NB4 (cell line): ENCODE measurements at places on chromosomes 13 and 19.
A peak's percentile ranks its signal among the peaks of the same experiment; 100 is the strongest.

DNA sequence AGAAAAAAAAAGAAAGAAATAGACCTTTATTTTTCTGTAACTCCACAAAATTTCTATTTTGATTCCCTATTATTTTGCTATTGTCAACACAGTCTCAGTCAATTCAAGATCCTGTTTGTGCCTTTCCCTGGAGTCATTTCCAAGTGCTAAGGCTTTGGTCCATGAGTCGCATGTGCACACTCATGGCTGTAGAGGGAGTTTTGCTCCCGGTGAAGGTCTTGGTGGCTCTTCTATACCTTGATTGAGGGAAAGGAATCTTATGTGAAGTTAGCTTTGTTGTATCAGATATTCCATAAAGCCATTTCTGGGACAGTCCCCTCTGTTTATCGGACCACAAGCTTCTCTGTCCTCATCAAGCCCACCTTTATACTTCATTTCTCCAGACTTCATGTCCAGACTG, 58.7 kb upstream of the ALOX5AP start:
- peak; percentile 53 for DNase-seq

GRCh38 chr13:102556806-102557205, 40.0 kb upstream of the TPP2 start:
- DNase-seq: no peak

GRCh38 chr13:27018882-27019281, 152.7 kb downstream of the USP12 start:
- no peak for DNase-seq

DNA sequence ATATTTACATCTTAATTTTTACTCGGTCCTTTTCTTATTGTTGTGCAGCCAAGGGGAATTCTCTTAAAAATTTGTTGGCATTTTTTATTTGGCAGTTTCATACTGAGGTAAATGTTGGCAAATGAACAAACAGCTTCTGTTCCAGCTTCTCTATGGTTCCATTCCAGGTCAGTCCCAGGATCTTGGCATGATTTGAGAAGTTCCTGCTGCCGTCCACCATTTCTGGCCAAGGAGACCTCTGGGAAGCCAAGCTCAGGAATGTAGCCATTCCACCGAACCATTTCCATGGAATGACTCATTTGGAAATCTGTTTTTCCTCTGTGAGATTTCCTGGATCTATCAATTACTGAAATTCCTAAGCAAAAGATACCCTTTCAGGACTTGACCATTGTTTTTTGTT, 43.9 kb downstream of the SLC10A2 start:
- DNase-seq: no peak

DNA sequence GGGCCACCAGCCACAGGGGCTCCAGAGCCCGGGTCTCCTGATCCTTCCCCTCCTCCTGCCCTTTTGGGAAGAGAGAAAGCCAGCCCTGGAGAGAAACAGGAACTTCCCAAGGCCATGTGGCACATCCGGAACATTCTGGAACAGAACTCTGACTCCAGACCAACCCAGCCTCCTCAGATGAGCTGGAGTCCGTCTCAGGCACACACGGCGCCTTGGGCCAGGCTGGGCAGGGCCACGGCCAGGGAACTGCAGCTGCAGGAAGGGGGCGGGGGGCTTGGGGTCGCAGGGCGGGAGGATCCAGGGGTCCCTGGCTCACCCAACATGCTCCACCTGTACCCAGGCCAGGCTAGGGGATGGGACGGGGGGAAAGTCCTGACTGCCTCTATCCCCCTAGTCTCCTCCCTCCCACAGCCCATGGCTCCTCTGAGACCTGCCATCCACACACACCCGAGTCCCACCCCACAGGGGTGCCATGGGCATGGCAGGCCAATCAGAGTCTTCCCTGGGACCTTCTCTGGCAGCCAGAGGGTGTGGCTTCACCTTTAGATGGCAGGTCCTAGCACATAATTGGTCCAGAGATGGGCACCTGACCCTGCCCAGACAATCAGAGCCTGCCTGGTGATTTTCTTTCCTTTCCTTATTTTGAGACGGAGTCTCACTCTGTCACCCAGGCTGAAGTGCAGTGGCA, 22.9 kb downstream of the SBNO2 start:
- no peak for DNase-seq

GRCh38 chr13:40261336-40261735, 405.1 kb downstream of the FOXO1 start:
- DNase-seq: no peak

DNA sequence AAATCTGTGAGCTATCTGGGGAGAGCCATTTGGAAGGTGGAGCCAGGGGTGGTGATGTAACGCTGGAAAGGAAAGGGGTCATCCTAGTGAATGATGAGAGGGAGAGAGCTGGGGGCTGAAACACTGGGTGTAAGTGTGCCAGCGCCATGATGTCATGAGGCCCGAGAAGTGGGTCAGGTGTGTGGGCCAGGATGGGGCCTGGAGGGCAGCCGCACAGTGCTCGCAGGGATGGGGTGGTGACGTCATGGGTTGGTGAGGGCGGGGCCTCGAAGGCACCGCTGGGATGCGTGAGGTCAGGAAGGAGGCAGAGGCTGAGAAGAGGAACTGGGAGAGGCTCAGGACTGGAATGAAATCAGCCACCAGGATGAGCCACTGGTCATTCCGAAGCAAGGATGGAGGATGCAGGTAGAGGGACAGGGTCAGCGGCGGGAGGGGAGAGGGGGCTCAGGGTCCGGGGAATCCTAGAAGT, 4.4 kb downstream of the CCDC61 start:
- DNase-seq: no peak

DNA sequence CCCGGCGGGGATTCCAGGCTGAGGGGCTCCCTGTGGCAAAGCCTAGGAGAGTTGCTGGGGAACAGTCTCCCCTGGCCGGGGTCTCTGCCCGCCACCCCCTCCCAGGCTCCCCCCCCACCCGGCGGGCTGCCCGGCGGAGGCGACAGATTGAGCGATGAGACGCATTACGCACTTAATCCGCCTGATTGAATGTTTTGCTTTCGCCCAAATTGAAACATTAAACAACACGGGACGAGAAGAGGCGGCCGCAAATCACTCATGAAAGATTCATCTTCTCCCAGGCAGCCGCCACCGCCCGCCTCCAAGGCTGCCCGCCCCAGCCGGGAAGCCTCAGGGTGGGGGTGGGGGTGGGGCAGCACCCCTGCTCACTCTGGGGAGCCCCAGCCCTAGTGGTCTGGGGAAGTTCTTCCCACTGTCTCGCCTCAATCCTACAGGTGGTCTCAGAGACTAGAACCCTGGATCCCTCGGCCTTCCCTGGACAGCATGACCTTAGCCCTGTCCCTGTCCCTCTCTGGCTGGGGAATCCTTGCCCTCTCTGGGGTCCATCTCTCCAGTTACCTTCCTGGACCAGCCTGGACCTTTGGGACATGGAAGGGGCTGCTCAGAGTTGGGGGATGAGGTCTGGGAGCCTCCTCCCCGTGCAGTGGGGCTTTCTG, 7.6 kb upstream of the ERFL start:
- no peak for DNase-seq

DNA sequence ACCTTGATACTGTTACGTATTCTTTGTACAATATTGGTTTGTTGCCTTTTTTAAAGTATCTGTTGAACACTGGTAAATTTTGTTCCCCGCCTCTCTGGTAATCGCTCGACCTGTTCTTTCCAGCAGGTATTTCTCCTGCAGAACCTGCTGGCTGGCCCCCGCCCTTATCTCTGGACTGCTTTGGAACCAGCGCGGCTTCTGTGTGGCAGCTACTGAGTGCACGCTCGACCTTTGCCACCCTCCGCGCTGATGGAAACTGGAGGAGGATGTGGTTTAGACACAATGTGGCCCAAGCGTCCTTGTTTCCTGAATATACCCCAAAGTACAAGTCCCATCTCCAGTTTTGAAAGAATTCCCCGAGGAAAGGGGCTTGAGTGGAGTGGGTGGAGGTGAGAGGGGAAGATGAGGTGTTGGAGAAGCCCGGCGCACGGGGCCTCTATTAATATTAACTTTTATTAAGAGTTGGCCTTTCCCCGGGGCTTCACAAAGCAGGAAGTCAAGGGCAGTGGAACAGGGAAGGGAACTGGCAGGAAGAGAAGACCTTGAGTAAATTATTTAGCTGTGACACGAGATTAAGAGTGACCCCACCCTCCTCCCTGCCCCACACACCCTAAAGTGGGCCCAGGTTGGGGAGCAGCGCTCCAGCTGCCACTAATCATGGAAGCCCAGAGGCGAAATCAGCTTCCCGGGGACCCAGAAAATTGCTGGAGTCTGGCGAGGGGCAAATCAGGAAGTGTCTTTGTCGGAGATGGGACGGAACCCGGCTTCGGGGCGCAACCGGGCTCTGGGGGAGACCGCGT, 16.0 kb downstream of the CDX2 start:
- peak; percentile 79 for DNase-seq

DNA sequence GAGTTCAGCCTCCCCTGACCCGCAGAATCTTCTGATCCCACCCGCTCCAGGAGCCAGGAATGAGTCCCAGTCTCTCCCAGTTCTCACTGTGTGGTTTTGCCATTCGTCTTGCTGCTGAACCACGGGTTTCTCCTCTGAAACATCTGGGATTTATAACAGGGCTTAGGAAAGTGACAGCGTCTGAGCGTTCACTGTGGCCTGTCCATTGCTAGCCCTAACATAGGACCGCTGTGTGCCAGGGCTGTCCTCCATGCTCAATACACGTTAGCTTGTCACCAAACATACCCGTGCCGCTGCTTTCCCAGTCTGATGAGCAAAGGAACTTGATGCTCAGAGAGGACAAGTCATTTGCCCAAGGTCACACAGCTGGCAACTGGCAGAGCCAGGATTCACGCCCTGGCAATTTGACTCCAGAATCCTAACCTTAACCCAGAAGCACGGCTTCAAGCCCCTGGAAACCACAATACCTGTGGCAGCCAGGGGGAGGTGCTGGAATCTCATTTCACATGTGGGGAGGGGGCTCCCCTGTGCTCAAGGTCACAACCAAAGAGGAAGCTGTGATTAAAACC, 1.1 kb upstream of the APOE start:
- peak; percentile 34 for DNase-seq
